Stimulated activated CD8-positive, alpha-beta memory T cell treated with anti-CD3 and anti-CD28 coated beads, Interleukin-7, amount 100 ng/mL, for 1 hour (primary cell): ENCODE measurements at places on chromosomes 7 and 10.

- no peak for DNase-seq
Observed at GRCh38 chr10:78700816-78701520, 367.8 kb upstream of the ZMIZ1 start.

DNA sequence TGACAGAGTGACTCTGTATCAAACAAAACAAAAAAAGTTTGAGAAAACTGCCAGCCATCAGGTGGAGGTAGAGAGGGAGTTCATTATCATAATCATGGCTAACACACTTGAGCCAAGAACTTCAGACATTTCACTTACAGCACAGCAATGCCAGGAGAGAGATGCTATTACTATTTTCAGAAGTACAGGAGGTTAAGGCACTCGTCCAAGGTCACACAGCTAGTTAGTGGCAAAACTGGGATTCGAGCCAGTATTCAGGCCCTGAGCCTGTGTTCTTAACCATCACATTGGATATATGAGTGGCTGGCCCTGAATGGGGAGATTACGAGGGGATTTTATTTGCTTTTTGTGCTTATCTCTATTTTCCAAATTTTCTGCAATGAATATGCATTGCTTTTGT is 24.8 kb upstream of the UNC5B start:
- DNase-seq: no peak

DNA sequence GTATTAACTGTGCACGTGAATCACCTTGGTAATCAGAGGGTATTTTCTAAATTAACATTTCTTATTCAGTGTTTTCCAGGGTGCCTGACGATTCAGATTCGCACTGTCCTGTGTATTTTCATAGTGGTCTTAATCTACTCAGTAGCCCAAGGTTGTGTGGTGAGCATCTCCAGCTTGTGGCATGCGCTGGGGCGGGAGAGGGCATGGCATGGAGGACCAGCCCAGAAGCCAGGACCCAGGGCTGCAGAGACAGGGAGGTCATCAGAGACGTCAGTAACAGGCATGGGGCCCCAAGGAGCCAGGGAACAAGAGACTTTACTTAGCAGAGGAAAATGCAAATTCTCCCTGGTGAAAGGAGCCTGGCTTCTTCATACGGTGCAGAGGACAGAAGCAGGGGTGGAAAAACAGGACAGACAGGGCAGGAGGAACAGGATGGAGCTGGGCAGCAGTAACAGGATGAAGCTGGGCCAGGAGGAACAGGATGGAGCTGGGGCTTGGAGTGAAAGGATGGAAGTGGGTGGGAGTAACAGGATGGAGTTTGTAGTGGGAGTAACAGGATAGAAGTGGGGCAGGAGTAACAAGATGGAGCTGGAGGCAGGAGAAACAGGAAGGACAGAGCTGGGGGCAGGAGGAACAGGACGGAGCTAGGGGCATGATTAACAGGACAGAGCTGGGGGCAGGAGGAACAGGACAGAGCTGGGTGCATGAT is 110.9 kb downstream of the ADCY1 start:
- DNase-seq: no peak

- no peak for DNase-seq
Observed at GRCh38 chr7:155257482-155258225, 40.0 kb upstream of the INSIG1 start.

DNA sequence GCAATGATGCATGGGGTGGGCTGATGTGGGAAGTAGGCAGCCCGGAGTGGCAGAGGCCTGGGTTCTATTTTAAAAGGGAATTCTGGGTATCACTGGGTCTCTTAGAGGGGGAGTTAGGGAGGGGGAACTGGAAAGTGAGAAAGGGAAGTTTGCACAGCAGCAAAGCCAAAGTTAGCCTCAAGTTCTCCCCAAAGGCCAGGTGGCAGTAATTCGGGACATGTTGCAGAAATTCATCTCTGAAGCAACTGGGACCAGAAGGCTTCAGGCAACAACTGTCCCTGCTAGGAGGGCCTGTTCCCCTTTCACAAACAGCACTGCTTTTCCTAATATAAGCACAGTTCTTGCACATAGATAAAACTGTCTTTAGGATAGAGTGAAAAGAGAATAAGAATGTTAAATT is 67.4 kb downstream of the NOD1 start:
- DNase-seq: no peak

GRCh38 chr7:38321515-38321944 is 48.1 kb upstream of the TARP start:
- no peak for DNase-seq

DNA sequence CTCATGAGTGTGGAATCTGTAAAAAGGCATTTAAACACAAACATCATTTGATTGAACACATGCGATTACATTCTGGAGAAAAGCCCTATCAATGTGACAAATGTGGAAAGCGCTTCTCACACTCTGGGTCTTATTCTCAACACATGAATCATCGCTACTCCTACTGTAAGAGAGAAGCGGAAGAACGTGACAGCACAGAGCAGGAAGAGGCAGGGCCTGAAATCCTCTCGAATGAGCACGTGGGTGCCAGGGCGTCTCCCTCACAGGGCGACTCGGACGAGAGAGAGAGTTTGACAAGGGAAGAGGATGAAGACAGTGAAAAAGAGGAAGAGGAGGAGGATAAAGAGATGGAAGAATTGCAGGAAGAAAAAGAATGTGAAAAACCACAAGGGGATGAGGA is 207.7 kb downstream of the ZEB1 start:
- DNase-seq: no peak

DNA sequence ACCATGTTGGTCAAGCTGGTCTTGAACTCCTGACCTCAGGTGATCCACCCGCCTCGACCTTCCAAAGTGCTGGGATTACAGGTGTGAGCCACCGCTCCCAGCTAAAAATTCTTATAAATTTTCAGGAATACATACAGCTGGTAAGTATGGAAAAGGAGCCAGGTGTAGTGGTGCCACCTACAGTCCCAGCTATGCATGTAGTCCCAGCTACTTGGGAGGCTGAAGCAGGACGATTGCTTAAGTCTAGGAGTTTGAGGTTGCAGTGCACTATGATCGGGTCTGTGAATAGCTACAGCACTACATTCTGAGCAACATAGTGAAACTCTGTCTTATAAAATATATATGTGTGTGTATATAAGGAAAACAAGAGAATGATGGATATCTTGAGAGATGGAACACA is 19.0 kb downstream of the LDB1 start:
- no peak for DNase-seq

DNA sequence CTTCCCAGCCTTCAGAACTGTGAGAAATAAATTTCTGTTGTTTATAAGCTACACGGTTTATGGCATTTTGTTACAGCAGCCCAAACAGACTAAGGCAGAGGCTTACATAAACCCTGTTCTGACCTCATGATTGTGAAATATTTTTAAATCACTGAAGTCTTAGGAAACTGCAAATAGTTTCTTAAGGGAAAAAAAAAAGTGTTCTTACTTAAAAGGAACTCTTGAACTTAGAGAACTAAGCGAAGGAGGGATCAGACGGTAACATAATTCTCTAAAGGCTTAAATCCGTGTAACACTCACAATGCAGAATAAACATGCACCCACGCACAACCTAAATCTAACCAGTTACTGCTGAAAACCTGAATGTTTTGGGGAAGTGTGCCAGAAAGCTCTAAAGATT is 749.1 kb upstream of the LRRTM3 start:
- DNase-seq: no peak

DNA sequence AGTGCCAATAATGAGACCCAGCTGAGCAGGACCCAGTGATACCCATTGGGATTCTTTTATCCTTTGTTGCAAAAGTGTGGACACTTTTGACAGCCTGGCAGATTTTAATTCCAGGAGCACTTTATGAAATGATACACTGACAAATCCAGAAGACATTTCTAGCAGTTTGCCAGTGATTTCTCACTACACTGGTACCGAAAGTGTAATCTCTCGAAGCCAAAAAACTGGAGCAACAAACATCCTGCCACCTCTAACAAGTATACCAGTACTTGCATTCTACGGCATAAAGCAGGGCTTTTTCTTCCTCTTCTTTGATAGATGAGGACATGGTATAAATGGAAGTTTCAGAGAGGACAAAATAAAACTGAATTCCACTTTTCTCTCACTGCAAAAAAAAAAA is 28.4 kb upstream of the AKR1D1 start:
- DNase-seq: no peak

- no peak for DNase-seq
Observed at GRCh38 chr7:82029236-82029913, 259.5 kb upstream of the HGF start.

DNA sequence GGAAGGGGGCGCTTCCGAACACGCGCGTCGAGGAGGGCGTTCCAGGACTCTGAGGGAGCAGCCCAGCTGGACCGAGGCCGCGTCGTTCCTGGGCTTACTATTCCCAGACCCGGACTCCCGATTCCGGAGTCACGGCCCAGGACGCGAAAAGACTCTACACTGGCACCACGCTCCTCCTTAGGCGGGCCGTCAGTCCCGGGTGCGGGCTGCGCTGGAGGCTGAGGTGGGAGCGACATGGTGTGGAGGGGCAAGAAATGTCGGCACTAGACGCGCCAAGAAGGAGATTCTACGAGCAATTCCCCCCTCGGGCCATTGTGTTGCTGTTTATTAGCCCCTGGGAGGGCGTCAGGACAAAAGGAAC is 584 bp upstream of the RUNDC3B start:
- DNase-seq: no peak

DNA sequence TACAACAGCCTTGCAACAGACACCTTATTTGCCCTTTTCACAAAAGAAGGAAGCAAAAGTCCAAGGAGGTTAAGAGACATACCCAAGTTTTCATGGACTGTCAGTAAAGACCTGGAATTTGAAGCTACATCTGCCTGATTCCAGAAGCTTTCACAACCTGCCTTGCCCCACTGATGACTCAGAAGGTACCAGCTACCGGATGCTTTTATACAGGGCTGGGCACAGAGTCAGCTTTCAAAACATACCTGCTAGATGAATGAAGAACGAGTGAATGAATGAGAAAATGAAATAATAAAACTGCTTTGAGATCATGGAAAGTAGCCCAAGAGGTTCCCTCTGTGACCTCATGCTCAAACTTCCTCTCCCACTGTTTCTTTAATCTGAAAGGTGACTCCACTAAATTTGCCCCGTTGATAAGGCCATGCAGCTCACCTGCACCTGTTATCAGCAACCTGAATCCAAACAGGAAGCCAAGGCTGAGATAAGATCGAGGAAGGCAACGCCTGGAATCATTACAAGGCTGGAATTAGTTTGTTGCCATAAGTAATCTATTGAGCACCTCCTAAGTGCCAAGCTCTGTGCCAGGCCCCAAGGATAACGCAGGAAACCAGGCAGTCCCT is 151.5 kb downstream of the WDR11 start:
- no peak for DNase-seq
